ENCODE measurements at places on chromosomes 2 and 18. TPM values are rescaled to one million over a fixed set of nuclear protein-coding genes. Genes with fewer than 3 reads are reported as not detected.

Gene TXNDC2
- 0.08 TPM for total RNA-seq

Gene ESPNL
- 0.16 TPM for total RNA-seq

Gene NPPC
- total RNA-seq = not detected

Gene MAL
- not detected for total RNA-seq

Gene VWA3B
- not detected for total RNA-seq

Gene GCG
- total RNA-seq = not detected

Gene ALPI
- not detected for total RNA-seq

Gene ARHGAP15
- total RNA-seq = not detected

Gene KLHL41
- 0.17 TPM for total RNA-seq

Gene UGT1A6
- total RNA-seq = 1.5 TPM

Gene EEF1B2
- 1,045 TPM for total RNA-seq

Gene CCDC68
- 2.7 TPM for total RNA-seq

All from A549 treated with GW870086 at 1 μM for 4 hours (cell line).